Activated CD4-positive, alpha-beta T cell treated with anti-CD3 and anti-CD28 coated beads, Interleukin-2, amount 10 ng/mL, durations not matched to agents 7 days and 5 days (primary cell): ENCODE measurements at places on chromosomes 7 and 10.

GRCh38 chr7:25389489-25390106 lies 161.3 kb upstream of the NPVF start:
- peak; percentile 35 for DNase-seq

DNA sequence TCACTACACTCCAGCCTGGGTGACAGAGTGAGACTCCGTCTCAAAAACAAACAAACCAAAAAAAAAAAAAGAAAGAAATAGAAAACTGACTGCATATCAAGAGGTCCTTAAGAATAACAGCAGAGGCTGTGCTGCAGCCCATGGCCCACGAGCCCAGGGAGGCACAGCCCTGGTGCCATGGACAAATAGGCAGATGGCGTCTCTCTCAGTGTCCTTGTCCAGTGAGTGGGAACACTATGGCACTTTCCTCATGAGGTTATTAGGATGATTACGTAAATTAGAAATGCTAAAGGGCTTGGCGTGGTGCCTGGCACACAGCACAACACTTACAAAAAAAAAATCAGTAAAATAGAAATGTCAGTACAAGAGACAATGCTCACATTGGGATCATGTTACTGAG lies 33.4 kb upstream of the PFKP start:
- no peak for DNase-seq

DNA sequence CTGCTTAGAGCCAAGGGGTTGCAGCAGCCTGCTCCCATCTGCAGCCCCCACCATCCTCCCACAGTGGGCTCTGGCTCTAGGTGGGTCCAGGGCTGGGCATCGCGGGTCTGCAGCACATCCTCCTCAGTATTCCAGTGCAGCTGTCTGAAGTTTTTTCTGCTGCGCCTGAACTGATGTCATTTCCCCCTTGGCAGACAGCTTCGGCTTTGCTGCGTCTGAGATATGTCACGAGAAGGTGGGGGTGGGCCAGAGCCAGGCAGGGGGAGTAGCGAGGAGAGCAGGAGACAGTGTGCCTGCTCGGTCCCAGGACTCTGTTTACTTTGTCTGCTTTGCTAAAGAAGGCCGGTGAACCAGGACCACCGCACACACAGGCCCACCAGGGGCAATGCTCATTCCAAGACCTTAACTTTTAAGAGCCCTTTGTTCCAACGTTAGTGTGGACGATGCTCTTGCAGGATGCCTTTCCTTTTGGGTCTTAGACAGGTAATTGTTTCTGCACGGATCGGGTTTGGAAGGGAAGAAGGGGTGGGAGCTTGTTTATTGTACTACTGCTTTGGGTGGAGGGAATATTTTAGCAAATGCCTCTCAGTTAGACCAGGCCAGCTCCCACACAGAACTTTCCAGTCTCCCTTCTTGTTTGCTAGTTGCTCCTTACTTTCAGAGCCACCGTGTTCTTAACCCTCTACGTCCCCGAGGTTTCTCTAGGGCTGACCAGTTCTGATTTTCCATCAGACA lies 32.4 kb downstream of the WBP1L start:
- no peak for DNase-seq

DNA sequence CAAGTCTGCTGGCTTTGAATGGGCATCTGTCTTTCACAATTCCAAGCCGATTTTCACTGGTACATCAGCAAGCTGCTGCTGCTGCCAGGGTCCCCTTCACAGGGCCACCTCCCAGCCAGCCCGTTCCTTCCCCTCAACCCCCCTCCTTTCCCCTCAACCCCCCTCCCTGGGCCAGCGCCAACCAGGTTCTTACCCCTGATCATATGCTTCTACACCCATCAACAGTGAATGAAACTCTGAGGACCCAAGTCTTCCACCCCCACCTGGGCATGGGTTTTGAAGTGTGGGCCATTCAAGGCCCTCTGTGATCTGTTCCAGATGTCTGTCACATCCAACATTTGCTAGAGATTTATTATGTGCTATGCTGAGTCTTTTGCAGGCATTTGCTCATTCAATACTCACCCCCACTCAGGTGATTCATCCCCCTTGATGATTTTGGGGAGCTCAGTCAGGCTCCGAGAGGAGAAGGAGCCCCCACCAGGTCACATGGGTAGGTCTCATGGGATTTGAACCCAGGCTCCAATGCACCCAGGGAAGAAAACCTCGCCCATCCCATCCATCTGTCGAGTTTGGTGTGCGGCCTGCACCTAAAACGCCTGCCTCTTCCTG lies 52.7 kb upstream of the FOXK1 start:
- DNase-seq, result no peak

- DNase-seq, result no peak
Observed at GRCh38 chr10:3868271-3868664, 83.3 kb upstream of the KLF6 start.

DNA sequence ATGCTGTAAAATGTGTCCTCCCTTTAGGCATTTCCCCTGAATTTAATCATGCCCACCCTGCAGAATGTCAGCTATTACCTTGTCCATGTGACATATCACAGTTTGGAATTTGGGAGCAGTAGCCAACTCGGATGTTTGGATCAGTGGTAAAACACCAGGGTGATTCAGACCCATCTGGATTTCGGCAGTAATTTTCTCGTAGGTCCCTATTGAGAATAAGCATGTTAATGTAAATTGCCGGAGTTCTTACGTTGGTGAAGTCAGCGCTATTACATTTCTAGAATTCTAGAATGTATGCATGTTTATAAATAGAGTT lies 44.1 kb downstream of the HGF start:
- no peak for DNase-seq

DNA sequence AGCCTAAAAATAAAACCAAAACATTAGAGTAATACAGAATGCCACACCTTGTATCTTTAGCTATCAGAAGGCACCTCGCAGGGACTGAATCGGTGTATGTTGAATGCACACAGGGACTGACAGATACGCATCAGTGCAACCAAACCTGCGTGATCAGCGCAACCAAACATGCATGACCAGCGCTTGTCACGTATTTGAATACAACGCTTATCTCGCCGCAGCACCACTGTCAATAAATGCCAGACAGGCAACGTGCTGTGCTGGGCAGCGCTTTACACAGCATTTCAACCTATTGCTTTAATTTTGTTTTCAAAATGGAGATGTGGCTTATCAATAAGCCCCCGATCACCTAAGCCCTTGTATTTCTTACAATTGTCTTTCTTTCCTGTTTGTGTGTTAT lies 242.4 kb downstream of the SFMBT2 start:
- no peak for DNase-seq

GRCh38 chr7:50121286-50121685 lies 28.2 kb upstream of the ZPBP start:
- no peak for DNase-seq

- DNase-seq, result no peak
Observed at GRCh38 chr10:71090330-71090729, 122.0 kb upstream of the UNC5B start.

GRCh38 chr7:94174956-94175355 lies 170.8 kb upstream of the BET1 start:
- no peak for DNase-seq

GRCh38 chr10:35890676-35891495 lies 248.8 kb upstream of the FZD8 start:
- no peak for DNase-seq

DNA sequence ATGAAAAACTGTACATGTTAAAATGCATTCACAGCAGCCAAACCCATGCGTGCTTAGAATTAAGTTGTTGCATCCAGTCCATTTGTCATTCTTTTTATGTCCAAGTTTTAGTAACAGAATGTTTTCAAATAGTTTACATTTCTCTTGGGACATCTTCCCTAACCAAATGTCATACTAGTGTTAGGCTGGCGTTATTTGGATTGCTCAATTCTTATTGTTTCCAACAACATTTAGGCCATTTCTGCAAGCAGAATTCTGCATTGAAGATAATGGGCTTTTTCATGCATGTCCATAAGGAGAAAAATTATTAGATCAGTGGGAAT lies 203.0 kb downstream of the HIBADH start:
- no peak for DNase-seq

DNA sequence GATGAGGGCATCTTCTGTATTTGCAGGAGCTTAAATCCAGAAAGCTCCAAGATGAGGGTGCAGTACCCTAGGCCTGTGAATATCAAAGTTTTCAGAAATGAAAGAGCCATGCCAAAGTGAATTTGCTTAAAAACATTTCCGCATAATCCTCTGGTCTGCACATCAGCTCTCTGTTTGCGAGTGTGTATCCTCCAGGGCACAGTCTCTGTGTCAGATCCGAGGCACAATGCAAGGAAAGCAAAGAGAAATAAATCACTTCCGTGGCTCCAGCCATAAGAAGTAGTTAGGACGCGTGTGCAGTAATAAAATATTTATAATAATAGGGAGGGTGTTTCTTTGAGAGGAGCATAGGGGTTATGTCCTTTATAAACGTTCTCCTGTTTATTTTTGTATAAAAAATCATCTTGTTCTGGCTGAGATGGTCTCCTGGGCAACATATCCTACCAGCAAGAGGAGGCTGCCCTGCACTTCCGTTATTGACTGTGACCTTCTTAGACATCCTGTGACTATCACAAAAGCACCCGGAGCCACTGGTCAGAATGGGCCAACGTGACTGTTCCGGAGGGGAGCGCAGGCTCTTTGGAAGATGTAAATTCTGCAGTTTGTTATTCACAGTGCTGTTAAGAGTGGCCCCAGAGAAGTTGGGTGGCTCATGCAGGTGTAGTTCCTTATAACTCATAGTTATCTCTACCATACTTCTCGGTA lies 667.6 kb upstream of the FOXK1 start:
- DNase-seq, result no peak

DNA sequence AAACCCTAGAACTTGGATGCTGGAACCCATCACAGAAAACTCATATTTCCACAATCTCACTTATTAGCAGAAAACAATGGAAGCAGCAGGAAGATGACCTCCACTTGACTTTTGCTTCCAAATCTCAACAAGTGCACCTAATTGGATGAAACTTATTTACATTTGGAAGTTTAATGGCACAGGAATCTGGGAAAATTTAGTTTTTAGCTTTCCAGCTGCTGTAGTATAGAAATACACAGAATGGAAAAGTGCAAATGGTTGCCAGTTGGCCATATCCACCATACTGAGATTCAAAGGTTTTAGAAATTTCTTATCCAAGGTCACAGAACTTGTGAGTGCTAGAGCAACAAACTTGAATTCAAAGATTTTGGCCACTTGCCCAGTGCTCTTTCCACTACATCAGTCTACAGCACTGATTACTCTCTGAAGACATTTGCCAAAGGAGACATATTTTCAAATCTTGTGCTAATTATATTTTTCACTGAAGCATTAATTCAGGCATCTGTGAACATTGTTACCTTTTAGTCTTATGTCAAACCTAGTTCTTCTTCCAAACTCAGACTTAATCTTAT lies 9.3 kb upstream of the AHR start:
- DNase-seq, result no peak

- DNase-seq, result no peak
Observed at GRCh38 chr7:132261327-132262159, 314.7 kb downstream of the PLXNA4 start.

GRCh38 chr10:68871731-68872342 lies 29.3 kb upstream of the DDX50 start:
- no peak for DNase-seq

DNA sequence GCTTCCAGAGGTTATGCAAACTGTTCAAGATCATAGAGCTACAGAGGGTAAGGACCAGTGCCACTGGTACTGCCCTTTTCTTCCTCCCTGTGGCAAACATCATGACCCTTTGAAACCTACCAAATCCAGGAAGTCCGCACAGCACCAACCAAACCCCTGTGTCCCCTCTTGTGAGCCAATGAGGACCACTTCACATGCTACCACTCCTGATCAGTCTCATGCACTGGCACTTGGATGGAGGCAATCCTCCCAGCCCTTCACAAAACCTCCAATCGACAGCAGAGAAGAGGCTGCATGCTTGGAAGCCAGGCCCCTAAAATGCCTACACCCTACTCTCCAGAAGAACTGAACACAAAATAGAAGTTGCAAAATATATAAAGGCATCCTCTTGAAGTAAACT lies 248.0 kb downstream of the TNS3 start:
- DNase-seq, result no peak

DNA sequence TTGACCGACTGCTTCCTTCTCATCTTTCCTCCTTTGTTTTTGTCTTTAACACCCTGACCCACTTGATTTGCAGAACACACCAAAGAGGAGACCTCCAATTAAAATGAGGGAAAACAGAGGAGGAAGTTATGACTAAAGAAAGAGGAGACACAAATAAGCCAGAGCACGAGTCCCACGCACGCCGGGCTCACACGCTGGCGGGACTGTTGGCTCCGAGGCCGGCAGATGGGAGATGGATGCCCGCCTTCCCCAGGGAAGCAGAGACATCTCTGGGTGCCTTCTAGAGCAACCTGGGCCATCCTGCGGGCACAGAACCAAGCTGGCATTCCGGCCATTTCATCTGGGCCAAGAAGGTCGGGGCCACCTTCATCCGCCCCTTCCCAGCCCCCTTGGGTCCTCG lies 5.6 kb downstream of the ADGRA1 start:
- no peak for DNase-seq

GRCh38 chr10:1461016-1461415 lies 276.3 kb downstream of the ADARB2 start:
- no peak for DNase-seq

DNA sequence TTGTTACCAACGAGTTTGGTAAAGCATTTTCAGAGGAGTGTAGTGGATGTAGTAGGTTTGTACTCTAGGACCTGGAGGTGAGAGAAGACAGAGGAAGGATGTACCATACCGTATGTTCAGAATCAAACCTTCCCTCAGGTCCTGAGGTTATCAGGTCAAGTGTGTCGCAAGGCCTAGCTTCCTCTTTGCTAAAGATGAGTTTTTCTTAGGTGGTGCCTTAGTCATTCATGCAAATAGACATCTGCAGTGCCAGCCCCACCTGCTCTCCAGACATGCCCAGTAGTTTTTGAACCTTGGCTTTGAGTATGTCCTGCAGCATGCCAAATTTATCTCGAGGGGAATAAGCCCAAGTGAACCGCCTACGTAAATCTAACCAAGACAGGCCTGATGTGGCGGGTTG lies 71.3 kb downstream of the HDAC9 start:
- no peak for DNase-seq

DNA sequence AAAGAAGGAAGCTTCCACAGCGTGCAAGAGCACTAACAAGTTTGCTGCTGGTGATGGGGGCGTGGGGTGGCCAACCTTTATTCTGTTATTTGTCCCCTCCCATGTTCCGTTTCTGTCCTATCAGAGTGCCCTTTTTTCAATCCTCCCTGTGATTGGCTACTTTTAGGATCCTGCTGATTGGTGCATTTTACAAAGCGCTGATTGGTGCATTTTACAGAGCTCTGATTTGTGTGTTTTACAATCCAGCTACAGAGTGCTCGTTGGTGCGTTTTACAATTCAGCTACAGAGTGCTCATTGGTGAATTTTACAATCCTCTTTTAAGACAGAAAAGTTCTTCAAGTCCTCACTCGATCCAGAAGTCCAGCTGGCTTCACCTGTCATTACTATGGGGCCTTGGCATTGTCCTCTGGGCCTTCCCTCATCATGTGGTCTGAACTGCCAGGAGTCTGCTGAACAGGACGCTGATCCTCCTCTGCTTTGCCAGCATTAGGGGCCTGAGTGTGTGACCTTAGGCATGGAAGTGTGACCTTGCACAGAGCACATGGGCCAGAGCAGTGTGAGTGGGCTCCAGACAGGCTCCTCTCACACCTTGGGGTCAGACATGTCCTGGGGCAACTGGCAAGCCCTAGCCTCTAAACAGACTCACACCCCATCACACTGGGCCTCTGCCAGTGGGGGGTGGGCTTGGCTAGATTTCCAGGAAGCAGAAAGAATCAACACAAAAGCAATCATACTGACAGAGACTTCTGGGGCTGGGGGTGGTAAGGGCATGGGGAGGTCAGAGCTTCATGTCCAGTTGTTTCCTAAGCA lies 167.4 kb downstream of the PTPN20 start:
- no peak for DNase-seq

GRCh38 chr7:158771-159170 lies 33.6 kb upstream of the FAM20C start:
- no peak for DNase-seq
